ENCODE measurements at places on chromosomes 13 and 19. TPM values are rescaled to one million over a fixed set of nuclear protein-coding genes. Genes with fewer than 3 reads are reported as not detected.

Gene CD22
- total RNA-seq, result not detected

Gene PSG2
- not detected for total RNA-seq

Gene UPF3A
- total RNA-seq, result 26.2 TPM

Gene ADPRHL1
- total RNA-seq, result 2.8 TPM

Gene SLITRK1
- not detected for total RNA-seq

Gene RINL
- 2.3 TPM for total RNA-seq

Gene MEIOSIN
- not detected for total RNA-seq

Gene SLC10A2
- not detected for total RNA-seq

Gene OVOL3
- total RNA-seq, result not detected

Gene FAM124A
- total RNA-seq, result under 0.01 TPM

Gene LMTK3
- total RNA-seq, result under 0.01 TPM
